Stimulated activated CD8-positive, alpha-beta memory T cell treated with anti-CD3 and anti-CD28 coated beads, Interleukin-15, amount 100 ng/mL, for 4 hours (primary cell): ENCODE measurements at places on chromosomes 7 and 10.

DNA sequence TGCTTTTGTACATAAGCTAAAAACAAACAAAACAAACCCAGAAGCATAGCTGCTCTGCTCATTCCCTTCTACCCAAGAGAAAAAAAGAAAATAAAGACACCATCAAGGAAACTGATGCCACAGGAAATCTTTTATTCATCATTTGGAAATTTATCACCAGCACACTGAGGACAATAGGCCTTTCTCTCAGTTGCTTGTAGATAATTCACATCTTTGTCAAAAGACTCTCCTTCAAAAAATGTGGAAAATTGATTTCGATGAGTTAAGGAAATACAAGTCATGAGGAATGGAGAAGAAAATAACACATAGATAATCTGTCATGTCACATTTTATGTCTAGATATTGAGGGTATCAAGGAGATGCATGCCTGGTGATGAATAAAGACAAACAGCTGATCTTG lies 53.5 kb downstream of the ZNF37A start:
- no peak for DNase-seq

GRCh38 chr10:61063034-61063433 lies 119.0 kb upstream of the RHOBTB1 start:
- DNase-seq: no peak

DNA sequence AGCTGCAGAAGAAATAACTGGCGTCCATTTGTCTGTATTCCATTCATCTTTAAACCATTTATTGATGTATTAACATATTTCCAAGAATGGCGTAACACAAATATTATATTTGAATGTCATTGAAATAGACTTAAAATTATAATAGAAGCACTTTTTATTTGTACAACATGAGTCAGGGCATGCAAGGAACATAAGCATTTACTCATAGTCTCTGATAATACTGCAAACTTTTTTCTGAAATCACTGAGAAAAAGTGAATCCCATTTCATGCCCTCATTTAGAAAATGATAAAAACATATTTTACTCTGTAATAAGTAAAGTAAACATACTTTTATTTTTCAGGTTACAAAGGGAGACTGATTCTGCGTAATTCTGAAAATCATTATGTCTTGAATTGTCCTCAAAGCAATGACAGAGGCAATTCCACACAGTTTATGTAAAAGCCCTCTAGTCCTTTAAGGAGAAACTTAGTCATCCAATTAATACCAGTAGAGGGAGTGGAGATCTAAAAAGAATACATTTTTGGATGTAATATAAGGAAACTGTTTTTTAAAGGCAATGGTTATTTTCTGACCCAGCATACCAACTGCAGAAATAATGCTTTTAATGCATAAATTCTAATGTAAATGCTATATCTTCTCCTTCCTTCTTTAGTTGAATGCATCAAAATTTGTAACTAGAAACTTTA lies 58.1 kb downstream of the AGMO start:
- no peak for DNase-seq

DNA sequence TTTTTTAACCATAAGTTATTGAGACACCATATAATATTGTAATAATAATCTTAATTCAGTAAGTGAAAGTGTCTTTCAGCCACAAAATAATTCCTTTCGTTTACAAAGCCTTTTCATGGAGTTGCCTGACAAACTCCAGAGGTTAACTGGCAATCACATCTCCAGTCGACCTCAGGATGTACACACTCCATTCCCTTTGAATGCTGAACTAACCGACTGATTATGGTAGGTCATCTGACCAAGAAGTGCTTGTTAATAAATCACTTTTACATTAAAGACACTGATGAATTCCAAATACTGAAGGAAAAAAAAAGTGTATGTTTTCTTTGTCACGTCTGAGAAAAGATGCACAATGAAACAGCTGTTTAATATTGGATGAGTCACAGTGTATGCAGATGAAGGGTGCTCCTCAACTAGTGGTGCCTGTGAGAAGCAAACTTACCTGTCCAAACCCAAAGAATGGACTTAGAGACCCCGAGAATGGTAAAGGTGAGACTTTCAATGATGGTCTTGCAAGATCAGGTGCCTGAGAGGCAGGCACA lies 348.1 kb upstream of the VWC2 start:
- DNase-seq: no peak

DNA sequence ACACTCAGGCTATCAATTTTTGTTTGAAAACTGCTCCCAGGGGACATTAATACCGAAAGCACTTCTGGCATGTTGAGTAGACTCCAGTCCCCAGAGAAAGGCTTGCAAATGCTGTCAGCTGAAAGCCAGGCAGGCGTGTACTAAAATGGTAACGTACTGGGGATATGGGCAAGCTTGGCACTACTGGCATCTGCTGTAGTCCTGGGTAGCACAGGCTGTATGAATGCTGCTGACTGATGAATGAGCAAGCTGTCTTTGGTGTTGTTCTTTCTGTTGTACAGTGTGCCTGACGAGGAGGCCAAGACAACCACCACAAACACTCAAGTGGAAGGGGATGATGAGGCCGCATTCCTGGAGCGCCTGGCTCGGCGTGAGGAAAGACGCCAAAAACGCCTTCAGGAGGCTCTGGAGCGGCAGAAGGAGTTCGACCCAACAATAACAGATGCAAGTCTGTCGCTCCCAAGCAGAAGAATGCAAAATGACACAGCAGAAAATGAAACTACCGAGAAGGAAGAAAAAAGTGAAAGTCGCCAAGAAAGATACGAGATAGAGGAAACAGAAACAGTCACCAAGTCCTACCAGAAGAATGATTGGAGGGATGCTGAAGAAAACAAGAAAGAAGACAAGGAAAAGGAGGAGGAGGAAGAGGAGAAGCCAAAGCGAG lies 53.5 kb upstream of the AGBL3 start:
- no peak for DNase-seq

GRCh38 chr10:45442251-45442650 lies 68.2 kb downstream of the ALOX5 start:
- no peak for DNase-seq

GRCh38 chr7:123865517-123866117 lies 20.6 kb downstream of the HYAL4 start:
- no peak for DNase-seq

- DNase-seq: no peak
Observed at GRCh38 chr10:30080161-30080560, 20.8 kb upstream of the JCAD start.

GRCh38 chr7:155481764-155482163 lies 23.8 kb downstream of the EN2 start:
- DNase-seq: no peak

- no peak for DNase-seq
Observed at GRCh38 chr7:44615149-44615611, 8.8 kb downstream of the OGDH start.

DNA sequence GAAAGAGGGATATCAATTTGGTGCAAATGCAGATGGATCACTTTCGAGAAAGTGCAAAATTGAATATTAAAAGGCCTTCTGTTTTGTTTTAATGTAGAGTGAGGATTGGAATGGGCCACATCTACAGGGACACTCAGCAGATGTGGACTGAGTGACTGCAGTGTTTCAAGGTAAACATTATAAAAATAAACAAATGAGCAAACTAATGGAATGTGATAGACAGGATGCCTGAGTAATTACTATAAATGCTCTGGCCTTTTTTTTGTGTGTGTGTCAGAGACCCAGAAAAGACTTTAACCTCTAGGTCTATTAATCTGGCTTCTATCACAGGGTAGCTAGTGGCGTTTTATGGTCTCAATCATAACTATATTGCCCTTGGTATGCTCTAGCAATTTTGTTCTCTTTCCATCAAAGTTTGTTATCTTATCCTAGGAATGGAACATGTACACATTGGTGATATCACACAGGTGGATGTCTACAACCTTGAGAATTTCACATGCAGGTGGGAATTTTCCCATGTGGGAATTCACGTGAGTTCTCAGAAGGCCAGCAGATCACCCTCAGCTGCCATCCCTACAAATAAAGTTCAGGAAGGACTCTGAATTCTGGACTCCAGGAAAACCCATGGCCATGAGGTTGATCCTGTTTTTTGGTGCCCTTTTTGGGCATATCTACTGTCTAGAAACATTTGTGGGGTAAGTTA lies at the start of gene CPA2:
Gene CPA2 (plus strand): TSS at position 606 of the 703 bp plus-strand sequence. CDS start 19 bp downstream, at position 625.
- DNase-seq: no peak

- no peak for DNase-seq
Observed at GRCh38 chr10:114801411-114801813, 20.2 kb upstream of the FHIP2A start.

DNA sequence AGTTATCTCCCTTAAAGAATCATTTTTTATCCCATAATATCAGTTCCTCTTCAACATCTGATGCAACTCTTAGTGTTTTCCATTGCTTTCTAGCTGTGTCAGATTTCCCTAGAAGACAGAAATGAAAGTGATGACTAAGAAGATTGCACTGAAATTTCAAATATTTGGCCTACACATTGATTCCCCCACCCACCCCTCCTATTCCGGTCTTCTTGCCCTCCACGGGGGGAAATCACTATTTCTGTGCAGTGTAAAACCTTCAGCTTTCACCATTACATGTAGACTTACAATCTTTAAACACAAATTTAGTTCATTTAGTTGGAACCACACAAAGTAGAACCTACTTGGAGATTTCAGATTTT lies 63.7 kb upstream of the IL6 start:
- DNase-seq: no peak

GRCh38 chr7:139334399-139335150 lies 6.6 kb upstream of the FMC1 start:
- no peak for DNase-seq

DNA sequence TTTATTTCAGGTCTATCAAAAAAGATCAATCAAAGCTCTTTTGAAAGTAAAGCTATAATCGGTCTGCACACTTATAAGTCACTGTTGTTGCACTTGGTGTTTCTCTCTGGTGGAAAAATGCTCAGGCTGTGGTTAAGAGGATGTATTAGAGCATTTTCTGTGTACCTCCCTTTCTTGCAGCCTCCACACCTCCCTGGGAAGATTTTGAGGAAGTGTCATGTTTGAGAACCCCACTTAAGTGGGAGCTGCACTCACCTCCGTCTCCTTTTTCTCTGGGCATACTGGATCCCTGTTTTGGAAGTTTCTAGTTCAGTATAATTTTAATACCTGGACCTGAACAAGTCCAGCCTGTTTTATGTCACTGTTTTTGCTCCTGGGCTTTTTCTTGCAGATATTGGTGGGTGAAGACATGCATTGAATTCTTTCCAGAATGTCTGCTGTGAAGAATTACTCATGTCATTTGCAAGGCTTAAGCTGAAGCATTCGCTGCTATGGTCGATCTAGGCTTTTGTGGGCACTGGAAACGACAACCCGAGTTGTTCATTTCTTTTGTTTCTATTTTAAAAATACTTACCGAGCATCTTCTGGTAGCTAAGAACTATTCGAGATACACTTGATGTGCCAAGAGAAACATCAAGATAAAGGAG lies 36.6 kb downstream of the TCF7L2 start:
- DNase-seq: no peak

GRCh38 chr10:7335977-7336376 lies 74.9 kb downstream of the SFMBT2 start:
- no peak for DNase-seq

- no peak for DNase-seq
Observed at GRCh38 chr7:99129536-99129935, 14.4 kb downstream of the SMURF1 start.

DNA sequence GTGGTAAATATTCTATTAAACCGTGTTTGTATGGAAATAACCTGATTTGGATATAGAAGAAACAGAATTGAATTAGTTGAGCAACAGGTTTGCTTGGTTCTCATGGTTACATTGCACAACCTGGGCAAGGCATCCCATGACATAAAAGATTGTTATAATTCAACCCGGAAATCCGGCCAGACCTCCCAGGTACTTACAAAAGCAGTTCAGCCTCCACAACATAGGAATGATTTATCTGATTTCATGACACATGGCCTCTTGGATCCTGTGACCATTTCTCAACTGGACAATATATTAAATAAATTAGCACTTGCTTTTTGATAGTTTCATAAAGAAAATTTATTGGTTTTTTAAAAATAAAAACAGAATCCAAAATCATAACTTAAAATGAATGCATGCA lies 55.1 kb upstream of the PTPN12 start:
- DNase-seq: no peak

GRCh38 chr7:153447011-153447410 lies 605.2 kb upstream of the DPP6 start:
- DNase-seq: no peak
